Hippocampal formation (tissue), 2 donors: ENCODE measurements at places on chromosomes 12 and 14.

GRCh38 chr14:34912182-34912581 lies 37.0 kb upstream of the BAZ1A start:
- DNase-seq, result no peak

GRCh38 chr12:65858831-65859230 lies 34.5 kb downstream of the HMGA2 start:
- no peak for DNase-seq

DNA sequence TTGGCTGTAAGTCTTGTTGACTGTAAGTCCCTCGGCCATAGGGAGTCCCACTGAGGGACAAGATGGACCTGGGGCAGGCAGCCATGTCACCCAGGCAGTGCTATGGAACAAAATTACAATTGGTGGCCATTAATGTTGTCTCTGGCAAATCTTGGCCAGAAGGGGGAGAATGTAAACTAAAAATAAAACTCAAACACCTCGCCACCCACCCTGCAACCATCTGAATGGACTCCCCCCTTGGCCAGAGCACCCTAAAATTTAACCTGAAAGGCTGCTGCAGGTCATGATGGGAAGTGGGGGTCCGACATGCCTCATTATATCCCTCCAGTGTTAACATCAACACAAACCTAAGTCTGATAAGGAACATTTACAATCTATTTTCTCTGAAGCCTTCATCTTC lies 8.2 kb downstream of the SLC22A17 start:
- no peak for DNase-seq

GRCh38 chr12:57216014-57216911 lies at the start of gene NXPH4:
NXPH4 (plus strand) TSS chr12:57216794; CDS start chr12:57216970, 176 bp downstream.
- no peak for DNase-seq

DNA sequence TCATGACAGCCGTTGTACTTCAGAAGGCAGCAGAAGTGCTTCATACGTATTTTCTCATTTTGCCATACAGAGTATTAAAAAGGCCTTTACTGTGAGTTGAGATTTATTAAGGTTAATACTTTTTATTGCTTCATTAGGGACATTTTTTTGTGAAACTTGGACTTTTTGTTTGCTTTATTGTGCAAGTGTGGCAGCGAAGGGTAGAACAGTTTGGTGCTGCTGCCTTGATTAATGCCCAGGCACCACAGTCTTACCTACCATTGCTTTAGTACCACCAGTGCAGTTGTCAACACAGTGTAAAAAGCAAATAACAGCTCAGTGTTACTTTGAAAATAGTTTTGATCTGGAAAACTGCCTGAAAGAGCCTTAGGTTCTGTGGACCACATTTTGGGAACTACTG lies 147.4 kb downstream of the PCNX1 start:
- DNase-seq, result no peak

- DNase-seq, result peak; percentile 31
These were observed at the start of gene PTPN21 for GRCh38 chr14:88554457-88555286. PTPN21 (minus strand) TSS chr14:88555007; CDS start chr14:88550417, 4,590 bp downstream.

- no peak for DNase-seq
These were observed 147.3 kb downstream of the RBM19 start for GRCh38 chr12:113818833-113819232.

DNA sequence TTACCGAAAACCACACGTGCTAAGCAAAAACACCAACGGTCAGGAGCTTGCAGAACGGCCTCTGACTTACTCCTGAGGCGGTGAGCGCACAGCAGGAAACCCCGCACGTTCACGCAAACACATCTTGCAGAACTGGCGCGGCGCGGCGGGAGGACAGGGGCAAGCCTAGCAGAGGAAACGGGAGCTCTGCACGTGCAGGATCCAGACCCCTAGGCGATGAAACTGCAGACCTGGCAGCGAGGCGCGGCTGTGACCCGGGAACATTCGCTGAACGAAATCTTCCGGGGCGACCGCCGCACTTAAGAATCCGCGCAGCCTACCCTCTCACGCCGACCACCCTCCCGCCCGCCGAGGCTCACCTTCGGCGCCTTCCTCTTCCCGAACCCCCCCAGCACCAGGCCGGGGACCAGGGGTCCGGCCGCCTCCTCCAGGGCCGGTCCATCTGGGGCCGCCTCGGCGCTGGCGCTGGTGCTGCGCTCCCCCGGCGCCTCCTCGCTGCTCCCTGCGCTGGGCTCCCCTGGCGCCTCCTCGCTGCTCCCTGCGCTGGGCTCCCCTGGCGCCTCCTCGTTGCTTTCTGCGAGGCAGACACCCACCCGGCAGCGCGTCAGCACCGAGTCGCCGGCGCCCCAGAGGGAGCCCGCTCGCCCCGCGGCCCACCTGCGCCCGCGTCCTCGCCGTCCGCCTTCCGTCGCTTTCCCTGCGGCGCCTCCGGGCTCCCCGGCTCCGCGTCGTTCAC lies 615 bp downstream of the DDX51 start:
- DNase-seq, result no peak

DNA sequence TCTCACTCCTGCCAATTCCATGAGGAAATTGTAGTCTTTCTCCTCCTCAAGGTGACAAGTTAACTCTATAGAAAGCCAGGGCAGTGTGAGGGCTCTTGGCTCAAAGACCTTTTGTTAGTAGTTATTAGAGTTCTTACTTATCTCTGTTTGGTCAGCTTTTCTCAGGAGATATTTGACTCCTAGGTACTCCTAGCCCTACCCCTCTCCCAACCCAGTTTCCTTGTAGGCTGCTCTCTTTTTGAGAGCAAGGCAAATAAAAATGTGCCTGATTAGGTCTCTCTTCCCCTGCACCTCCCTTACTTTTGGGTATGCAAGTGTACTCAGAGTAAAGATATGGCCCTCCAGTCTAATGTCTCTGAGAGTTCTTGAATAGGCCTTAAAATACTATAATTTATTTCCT lies 23.8 kb downstream of the BTG1 start:
- no peak for DNase-seq

DNA sequence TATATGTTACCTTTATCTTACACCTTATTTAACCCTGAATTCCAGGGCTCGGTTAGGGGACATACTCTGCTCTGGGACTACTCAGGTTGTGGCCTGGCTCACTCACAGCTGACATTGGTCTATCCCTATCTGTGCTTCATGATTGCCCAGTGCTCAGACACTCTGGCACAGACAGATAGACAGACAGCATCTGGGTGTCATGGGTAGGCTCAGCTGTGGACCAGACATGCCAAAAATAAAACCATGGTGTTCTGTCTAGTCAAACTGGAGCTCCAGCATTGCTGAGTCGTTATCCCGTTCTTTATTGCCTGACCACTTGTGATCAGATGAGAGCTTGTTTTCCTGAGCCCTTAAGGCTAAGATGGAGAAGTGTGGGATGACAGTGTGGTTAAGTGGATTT lies 29.0 kb downstream of the FBXW8 start:
- no peak for DNase-seq

DNA sequence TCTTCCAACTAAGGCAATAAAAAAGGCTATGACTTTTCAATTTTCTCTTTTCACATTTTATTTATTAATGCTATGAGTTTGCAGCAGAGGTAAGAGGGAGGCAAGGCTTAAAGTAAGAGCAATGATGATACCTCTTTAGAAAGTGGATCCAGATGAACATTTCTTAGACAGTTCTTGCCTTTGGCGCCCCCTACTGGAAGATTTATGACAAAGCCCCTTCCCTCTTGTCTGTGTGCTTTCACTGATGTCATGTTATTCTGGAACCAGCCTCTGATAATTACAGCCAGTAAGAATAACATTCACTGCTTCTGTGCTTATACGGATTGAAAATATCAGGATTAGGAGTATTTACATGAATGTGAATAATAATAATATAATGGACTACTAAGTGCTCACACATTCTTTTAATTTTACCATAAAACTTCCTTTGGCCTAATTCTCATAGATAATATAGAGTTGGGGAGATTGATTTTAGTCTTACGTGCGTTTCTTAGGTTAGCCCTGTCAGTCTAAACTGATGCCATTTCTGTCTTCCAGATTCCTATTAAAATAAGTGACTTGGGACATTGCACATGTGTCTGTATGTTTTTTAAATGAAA lies 1929.9 kb upstream of the SEL1L start:
- DNase-seq, result peak; percentile 27

DNA sequence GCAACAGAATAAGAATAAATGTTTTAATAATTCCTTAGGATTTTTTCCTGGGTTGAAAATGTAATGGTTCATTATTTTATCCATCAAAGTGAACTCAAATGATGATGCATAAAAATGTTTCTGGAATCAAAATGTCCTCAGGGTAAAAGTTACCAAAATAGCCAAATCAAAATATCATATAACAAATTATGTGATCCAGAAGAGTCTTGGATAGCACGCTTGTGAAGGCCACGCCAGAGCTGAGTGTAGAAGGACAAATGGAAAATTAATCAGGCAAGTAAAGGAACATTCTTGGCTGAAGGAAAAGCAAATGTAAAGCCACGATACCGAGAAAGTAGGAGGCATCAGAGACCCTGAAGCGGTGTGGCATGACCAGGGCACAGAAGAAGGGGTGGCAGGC lies 169.2 kb downstream of the CAPZA3 start:
- DNase-seq, result no peak

GRCh38 chr14:32552766-32553165 lies 223.7 kb downstream of the AKAP6 start:
- DNase-seq, result no peak

DNA sequence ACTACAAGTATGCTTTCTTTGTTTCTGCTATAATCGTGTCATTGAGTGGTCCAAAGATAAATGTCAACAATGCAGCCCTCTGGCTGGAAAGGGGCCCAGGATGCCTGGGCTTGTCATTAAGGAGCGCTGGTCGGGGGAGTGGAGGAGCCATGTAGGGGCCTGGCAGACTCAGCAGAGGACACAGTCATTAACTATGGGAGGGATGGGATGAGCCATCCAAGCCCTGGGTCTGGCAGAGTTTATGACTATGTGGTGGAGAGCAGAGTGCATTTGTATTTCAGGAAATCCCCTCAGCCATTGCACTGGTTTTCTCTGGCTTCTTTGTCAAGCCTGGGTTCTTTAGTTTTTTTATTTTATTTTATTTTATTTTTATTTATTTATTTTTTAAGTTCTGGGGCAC lies 243.1 kb downstream of the C12orf75 start:
- no peak for DNase-seq

DNA sequence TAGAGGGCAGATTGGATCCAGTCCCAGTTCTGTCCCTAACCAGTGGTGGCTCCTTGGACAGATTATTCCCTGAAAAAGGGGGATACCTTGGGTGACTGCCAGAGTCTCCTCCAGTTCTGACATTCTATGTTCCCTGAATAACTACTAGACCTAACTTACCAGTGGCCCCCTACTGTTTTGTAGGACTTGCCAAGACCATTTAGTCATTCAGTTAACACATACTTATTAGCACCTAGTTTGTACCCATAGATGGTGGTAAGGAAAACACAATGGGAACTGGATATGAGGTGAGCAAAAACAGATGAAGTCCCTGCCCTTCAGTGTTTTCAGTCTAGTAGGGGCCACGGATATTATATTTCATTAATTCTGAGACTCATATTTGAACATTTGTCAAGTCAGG lies 3.5 kb downstream of the PRPF40B start:
- DNase-seq, result no peak

DNA sequence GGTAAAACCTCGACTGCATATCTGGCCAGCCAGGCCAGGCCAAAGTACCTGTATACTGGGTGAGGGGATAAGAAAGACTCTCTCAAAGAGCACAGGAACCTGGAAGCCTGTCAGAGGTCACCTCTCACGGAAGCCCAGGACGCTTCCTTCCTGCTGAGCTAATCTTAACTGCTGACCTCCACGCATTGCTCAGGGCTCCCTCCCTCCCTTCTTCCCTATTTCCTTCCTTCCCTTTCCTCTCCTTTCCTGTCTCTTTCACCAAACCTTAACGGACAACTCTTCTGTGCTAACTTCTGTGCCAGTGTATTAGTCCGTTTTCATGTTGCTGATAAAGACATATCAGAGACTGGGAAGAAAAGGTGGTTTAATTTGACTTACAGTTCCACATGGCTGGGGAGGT lies 14.8 kb upstream of the RNASE10 start:
- DNase-seq, result no peak

DNA sequence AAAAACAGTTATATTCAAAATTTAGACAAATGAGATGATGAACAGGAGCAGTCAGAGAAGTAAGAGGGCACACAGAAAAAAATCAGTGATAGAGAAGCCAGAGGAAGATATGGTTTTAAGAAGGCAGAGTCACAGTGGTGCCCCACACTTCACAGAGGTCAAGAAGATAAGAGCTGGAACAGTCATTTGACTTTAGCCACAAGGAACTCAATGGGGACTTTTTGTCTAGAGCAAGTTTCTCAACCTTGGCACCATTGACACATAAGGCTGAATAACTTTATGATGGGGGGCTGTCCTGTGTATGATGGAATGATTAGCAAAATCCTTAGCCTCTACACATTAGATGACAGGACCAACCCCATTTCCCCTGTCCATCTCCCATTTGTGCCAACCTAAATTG lies 172.8 kb upstream of the PLEKHG7 start:
- DNase-seq, result no peak

DNA sequence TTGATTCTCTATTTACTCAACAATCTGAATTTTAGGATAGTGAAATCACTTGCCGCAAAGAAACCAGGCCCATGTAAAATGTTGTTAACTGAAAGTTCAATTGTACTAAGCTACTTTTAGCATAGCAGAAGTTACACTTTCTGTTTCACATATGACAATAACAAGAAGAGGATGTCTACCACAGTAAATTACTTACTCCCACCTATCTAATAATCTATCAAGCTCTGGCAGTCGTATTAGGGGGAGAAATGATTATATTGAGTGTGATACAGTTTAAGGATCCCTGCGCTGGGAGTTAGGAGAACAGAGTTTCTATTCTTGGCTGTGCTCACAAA lies 66.5 kb upstream of the CAND1 start:
- DNase-seq, result no peak

- no peak for DNase-seq
These were observed 846 bp upstream of the MTHFD1 start for GRCh38 chr14:64387232-64387781.

DNA sequence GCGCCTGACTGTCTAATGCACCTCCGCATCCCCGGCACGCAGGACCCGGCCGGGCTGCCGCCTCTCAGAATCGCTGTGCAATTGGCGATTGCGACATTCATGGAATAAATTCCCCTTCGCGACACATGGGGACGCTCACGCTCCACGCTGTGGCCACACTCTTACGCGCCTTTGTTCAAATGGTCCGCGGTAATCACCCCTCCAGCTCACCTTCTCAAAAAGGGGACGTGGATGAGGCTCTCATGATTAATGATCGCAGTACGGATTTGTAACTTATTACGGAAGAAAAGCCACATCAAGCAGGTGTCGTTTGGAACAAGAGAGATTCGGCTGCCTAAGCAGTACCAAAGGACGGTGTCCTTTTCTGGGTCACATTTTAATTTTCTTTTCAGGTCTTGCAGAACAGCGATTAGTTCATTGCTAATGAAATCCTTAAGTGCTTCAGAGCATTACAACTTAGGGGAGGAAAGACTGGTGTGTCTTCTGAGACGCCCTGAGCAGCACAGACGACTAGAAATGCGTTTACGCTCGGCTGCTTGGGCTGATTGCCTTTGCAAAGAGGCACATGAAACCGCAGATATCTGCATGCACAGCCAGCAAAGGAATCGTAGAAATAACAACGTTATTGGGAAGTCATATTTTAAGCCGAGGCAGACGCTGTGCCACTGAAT lies 37.3 kb upstream of the ADGRD1 start:
- DNase-seq, result peak; percentile 56
